ENCODE measurements at places on chromosomes 4 and X.

GRCh38 chr4:106486533-106486932, 118.0 kb upstream of the GIMD1 start:
- no peak for DNase-seq

DNA sequence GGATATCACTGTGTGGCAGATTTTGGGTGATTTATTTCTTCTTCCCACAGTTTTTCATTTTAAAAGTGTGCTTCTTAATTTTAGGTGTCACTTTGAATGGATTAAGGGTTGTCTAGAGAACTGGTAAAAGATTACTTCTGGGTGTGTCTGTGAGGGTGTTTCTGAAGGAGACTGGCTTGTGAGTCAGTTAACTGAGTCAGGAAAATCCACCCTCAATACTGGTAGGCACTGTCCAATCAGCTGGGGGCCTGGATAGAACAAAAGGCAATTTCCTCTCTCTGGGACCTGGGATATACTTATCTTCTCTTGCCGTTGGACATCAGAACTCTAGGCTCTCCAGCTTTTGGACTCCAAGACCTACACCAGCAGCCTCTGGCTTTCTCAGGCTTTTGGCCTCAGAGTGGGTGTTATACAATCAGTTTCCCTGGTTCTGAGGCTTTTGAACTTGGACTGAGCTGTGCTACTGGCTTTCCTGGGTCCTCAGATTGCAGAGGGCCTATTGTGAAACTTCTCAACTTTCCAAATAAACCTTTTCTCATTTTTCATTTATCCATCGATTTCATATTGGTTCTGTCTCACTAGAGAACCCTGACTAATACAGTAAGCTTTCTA, 413.1 kb downstream of the GBA3 start:
- no peak for DNase-seq

- DNase-seq = no peak
Observed at GRCh38 chr4:163707873-163708272, 213.4 kb downstream of the TMA16 start.

GRCh38 chrX:131985526-131986049, 37.5 kb upstream of the STK26 start:
- no peak for DNase-seq

DNA sequence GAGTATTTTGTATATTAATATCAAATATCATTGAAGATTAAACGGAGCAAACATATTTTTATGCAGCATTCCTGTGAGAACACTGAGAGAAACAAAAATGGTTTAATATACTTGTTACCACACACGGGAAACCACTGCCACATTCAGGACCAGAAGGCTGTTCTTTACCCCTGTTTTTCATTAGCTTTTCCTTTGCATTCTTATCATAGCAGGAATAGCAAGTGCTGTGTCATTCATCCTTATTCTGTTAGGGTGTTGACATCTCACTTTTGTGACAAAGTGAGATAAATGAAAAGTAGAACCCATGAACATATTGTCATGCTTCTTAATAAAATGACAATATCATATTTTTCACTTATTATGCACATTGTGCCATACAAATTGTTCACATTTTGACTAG, 212.4 kb upstream of the NDST4 start:
- no peak for DNase-seq

DNA sequence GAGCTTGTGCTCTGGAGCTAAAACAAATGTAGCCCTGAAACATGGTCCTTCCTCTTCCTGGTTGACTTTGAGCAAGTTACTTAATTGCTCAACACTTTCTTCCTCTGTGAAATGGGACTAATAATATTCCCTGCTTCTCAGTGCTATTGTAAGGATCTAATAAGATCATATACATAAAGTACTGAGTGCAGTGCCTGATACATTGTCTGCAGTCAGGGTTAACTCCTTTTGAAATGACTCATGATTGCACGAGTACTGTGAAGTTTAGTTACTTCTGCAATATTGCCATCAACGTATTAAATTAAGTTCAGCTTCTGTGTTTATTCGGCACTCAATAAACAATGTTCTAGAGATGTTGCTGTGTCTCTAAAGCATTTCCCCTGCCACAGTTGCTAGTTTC, 91.8 kb upstream of the HPRT1 start:
- no peak for DNase-seq

- DNase-seq = no peak
Observed at GRCh38 chrX:154795016-154795415, 10.3 kb downstream of the MPP1 start.
